Stimulated activated CD8-positive, alpha-beta memory T cell treated with anti-CD3 and anti-CD28 coated beads, Interleukin-7, amount 100 ng/mL, for 1 hour (primary cell): ENCODE measurements at places on chromosomes 6 and 20.

- DNase-seq: no peak
Measured at GRCh38 chr6:118325220-118325860, 222.8 kb upstream of the PLN start.

DNA sequence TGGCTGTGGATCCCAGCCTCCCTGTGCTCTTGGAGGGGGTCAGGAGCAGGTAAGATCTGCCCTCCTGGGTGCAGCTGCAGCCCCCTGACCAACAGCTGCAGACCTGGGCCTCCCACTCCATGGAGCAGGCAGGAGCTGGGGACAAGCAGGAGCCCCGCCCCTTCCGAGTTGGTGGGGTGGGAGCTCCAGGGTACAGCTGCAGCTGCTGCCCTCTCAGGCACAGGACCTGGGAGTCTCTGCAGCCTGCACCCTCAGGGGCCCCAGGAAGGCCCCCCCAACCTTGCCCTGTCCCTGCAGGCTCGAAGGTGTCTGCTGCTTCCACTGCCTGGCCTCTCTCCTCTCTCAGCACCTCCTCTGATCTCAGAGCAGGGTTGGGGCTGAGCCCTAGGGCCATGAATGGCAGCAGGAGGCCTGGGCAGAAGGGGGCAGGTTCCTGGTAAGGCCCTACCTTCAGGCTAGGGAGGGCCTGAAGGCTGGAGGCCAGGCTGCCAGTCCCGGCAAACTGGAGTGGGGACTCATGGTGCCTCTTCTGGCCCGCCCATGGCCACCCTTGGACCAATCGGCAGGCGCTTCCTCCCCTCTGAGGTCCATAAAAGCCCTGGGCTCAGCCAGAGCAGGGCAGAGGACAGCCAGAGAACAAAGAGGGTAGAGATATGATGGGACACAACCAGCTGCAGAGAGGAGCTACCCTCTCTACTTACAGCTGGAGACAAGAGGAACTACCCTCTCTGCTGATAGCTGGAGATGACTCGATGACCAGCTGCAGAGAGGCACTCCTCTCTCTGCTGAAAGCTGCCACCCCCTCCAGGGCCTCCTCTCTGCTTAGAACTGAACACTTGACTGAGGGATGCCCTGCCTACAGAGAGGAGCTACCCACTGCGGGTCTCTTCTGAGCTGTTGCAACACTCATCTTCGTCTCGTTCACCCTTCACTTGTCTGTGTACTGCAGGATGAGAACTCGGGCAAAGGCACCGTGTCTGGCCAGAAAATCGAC, 7.8 kb upstream of the PACSIN1 start:
- no peak for DNase-seq

GRCh38 chr20:8798505-8798904, 270.4 kb upstream of the PLCB4 start:
- no peak for DNase-seq

GRCh38 chr6:7974565-7974937, 64.0 kb upstream of the TXNDC5 start:
- no peak for DNase-seq

- DNase-seq: no peak
Measured at GRCh38 chr6:31586599-31587281, 663 bp downstream of the LST1 start.
